ENCODE measurements at places on chromosomes 13 and 19.
A peak's percentile ranks its signal among the peaks of the same experiment; 100 is the strongest.

GRCh38 chr13:36026531-36026930, 104.7 kb downstream of the DCLK1 start:
- no peak for DNase-seq

- peak; percentile 71 for DNase-seq
These were observed at the start of gene LCP1 for GRCh38 chr13:46181840-46182490. TSS of gene LCP1 (minus strand) at chr13:46182177. CDS start at chr13:46159662, 22,515 bp downstream.

DNA sequence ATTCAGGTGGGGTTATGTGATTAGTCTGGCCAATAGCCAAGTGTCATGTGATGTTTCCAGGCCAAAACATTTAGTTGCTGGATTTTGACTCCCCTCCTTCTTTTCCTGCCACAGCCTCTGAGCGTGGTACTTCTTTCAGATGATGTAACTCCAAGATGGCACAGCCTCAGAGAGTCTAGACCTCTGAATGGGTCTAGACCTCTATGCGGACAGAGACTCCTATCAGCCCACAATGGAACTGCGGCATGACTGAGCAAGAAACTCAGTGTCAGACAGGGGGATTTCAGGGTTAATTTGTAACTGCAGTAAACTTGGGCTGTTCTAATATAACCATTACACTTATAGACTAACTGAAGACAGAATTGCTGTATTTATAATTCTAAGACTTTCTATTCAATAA, 42.6 kb upstream of the ZDHHC20 start:
- no peak for DNase-seq

DNA sequence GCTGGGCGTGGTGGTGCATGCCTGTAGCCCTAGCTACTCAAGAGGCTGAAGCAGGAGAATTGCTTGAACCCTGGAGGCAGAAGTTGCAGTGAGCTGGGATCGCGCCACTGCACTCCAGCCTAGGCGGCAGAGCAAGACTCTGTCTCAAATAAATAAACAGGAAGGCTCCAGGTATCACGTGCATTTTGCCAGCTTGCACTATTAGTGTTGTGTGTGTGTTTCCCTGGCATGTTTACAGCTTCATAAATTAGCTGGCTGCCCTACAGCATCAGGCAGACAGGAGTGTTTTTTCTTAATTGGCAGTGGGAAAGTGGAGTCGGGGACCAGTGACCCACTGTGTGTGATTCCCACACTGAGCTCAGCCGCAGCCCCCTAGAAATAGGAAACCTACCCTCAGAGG, 32.6 kb downstream of the SHISA2 start:
- DNase-seq: no peak

- DNase-seq: no peak
These were observed 124.5 kb downstream of the ITGBL1 start for GRCh38 chr13:101576977-101577376.

- DNase-seq: no peak
These were observed 5.4 kb upstream of the ICAM3 start for GRCh38 chr19:10344780-10345179.

DNA sequence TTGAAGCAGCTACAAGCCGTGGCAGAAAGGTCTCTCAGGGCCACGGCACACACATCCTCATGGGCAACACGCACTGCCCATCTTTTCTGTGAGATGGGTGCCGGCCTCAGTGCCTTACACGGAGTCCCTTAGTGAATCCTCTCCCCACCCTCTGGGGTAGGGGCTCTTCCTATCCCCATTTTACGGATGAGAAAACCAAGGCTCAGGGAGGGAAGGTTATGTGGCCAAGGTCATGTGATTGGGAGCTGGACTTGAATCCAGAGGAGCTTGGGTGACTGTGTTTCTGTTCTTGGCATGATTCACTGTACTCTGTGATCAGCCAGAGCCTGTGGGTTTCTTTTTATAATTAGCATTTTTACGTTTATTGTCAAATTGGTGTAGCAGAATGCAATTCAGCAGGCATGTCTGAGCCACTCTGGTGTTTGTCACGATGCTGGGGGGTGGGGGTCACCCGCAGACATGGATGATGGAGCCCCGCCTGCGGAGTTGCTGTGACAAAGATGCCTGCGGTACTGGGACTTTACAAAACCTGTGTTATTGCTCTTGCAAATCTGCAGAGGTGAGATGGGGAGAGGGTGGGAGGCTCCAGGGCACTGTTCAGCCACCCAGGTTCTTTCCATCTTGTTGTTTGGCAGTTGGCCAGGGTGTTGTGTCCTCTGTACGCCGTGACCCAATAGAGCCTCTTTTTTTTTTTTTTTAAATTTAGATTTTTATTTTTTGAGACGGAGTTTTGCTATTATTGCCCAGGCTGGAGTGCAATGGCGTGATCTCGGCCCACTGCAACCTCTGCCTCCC, 4.5 kb downstream of the SCN1B start:
- DNase-seq: no peak

DNA sequence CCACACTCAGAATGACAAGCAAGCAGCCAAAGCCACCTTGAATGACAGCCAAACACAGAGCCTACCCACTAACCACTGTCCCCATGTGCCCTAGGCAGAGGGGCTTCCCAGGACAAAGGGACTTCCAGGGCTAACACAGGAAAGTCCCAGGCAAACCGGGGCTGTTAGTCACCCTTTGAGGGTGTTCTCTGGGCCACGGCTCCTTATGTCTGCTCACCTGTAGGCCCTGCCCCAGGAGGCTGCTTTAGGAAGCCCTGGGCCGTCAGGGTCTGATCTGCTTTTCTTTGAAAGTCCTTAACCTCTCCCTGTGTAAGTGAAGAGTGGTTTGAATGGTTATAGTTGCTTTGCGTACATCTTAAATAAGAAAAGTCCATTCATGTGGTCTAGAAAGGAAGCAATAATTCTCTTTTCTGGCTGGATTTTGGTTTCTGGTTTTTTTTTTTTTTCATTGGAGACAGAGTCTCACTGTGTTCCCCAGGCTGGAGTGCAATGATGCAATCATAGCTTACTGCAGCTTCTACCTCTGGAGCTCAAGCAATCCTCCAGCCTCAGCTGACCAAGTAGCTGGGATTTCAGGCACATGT, 161.4 kb downstream of the EFNB2 start:
- DNase-seq: no peak

DNA sequence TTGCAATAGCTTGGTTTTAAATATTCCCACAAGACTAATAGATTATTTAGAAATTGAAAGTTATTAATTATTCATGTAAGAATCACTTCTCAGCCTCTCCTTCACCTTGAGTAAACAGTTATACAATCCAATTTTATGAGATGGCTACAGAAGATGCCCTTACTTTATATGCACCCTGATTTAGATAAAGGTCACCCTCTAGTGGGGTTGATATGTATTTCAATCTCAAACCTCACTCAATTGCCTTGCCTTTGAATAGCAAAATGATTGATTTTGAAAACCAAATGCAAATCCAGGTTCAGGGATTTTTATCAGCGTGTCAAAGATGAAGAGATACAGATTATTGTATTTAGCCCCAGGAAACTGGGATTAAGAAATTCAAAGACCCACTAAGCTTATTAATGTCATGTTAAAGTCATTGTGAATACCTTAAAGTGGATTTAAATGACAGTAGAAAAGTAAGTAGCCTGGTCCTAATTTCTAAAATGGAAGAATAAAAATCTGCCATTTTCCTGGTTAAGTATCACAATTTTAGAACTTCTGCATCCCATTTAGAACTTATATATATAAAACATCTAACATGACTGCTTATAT, 305.1 kb downstream of the ITGBL1 start:
- DNase-seq: no peak

- DNase-seq: no peak
These were observed 149 bp downstream of the MED26 start for GRCh38 chr19:16627928-16628182.

- DNase-seq: peak; percentile 8
These were observed 250.2 kb downstream of the ABCC4 start for GRCh38 chr13:95050800-95051615.

DNA sequence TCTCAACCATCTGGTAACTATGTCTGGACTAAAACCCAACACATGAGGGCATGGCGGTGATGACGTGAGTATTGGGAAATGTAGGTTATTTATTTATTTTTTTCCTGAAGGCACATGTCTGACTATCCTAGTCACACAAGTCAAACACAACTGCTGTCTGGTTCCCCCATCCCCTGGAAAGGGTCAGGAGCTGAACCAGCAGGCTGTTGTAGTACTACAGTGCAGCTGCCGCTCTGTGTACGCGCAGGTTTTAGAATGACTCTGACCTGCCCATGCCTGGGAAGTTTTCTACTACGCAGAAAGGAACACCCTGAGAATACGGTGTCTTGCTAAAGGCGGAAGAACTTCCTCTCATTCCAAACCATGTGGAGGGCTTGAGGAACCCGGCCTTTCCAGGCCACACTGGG, 1.2 kb downstream of the SLC7A1 start:
- DNase-seq: peak; percentile 32

DNA sequence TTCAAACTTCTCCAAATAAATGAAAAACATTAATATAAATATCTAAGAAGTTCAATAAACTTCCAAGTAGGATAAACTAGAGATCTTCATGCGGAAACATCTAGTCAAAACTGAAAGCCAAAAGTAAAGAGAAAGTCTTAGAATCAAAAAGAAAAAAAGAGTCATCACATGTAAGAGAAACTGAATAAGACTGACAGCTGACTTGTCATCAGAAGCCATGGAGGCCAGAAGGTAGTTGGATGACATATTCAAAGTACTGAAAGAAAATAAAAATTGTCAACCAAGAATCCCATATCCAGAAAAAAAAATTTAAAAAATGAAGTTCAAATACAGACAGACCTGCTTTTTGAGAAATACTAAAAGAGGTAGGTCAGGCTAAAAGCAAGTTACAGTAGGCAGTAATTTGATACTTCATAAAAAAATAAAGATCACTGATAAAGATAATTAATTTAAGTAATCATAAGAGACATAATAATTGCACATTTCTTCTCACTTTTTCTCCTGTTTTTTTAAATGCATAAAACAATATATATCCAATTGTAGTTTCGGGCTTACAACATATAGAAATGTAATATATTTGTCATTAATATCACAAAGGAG, 327.6 kb upstream of the PCDH9 start:
- DNase-seq: no peak

DNA sequence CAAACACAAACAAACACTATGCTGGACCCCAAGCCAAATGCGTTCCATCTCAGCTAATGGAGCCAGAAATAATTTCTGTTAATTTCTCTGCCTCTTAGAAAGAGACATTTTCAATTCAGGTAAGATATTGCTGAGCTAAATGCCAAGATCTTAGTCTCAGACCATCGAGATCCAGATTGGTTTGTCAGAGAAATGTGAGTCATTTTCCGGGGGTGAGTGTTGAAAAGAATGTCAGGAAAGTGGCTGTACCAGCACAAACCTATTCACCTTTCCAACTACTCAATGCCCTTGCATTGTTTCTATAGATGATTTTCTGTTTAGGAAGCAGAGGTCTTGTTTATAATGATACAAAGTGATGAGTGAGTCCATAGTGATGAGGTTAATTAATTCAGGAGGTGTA, 266.8 kb upstream of the TSHZ3 start:
- no peak for DNase-seq

GRCh38 chr19:16859626-16860025, 29.2 kb upstream of the F2RL3 start:
- no peak for DNase-seq

- no peak for DNase-seq
These were observed 22.6 kb upstream of the CDC16 start for GRCh38 chr13:114212158-114212495.

DNA sequence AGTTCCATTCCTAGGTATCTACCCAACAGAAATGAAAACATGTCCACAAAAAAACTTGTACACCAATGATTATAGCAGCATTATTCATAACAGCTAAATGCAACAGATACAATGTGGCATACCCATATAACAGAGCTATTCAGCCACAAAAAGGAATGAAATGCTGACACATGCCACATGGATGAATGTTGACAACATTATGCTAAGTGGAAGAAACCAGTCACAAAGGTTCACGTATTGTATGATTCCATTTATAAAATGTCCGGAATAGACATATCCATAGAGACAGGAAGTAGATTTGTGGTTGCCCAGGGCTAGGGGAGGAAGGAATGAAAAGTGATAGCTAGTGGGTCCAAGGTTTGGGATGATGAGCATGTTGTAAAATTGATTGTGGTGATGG, 10.8 kb downstream of the CRYL1 start:
- DNase-seq: no peak

GRCh38 chr19:282501-282900, 8.7 kb downstream of the PLPP2 start:
- DNase-seq: no peak

GRCh38 chr13:84574851-84575250, 692.6 kb upstream of the SLITRK1 start:
- no peak for DNase-seq

- DNase-seq: no peak
These were observed 1393.3 kb upstream of the ATXN8OS start for GRCh38 chr13:68714292-68714691.

DNA sequence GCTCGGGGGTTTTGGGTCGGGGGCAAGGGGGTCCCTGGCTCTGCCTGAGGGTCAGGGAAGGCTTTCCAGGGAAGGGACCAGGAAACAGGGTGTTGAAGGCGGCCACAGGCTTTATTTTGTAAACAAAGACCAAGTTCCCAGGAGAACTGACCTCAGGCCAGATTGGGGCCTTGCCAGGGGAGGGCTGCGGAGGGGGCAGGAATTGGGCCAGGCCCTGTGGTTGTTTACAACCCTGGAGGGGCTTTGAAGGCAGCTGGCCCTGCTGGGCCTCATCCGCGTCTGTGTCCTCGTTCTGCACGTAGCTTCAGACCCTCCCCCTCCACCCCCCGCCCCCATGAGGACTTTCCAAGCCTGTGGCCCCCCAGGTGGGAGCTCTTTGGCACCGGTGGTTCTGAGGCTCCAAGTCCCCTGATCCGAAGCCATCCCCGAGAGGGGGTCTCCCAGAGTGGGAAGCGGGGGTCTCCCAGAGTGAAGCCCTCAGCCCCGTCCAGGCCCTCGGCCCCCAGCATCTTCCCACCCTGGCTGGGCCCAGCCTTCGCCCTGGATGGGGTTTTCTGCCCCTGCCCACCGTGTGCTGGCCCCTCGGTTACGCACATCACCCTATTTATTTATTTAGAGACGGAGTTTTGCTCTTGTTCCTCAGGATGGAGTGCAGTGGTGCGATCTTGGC, 13.5 kb upstream of the BSG start:
- no peak for DNase-seq

DNA sequence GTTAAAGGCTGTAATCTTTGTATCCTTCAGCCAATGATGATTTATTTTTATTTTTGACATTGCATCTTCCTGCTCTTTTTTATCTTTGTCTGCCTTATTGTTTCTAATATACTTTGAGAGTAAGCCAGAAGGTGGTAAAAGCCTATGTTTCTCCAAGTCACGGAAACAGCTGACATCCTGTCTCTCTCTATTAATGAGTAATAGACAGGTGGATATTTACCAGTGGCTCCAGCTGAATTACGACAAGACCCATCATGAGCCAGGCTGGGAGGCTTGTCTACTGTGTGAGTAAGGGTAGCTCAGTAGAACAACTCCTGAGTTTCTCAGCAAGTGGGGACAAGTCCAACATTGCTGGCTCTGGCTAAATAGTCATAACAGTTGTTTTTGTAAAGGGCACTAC, 166.6 kb downstream of the NDFIP2 start:
- DNase-seq: no peak
